ENCODE measurements at places on chromosomes 6 and 20.

- no peak for DNase-seq
Observed at GRCh38 chr6:165891320-165891719, 228.3 kb upstream of the PDE10A start.

GRCh38 chr20:55094353-55094861, 619.0 kb downstream of the DOK5 start:
- DNase-seq = no peak

GRCh38 chr6:157559201-157559756, 178.3 kb downstream of the ZDHHC14 start:
- no peak for DNase-seq

DNA sequence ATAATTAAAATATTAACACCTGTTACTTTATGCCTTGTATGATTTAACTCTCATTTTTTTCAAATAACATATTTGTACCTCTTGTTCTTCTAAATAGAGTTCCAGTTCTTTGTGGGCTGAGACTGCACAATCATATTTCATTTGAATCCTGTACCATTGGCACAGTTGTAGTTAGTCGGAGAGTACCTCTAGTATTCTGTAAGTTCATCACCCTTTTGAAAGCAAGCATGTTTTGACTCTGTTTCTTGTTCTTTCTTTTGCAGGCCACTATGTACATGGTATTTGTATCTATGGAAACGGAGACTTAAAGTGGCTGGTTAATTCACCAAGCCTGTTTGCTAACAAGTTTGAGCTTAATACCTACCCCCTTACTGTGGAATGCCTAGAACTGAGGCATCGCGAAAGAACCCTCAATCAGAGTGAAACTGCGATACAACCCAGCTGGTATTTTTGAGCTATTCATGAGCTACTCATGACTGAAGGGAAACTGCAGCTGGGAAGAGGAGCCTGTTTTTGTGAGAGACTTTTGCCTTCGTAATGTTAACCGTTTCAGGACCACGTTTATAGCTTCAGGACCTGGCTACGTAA, 68.2 kb downstream of the C6orf52 start:
- no peak for DNase-seq

DNA sequence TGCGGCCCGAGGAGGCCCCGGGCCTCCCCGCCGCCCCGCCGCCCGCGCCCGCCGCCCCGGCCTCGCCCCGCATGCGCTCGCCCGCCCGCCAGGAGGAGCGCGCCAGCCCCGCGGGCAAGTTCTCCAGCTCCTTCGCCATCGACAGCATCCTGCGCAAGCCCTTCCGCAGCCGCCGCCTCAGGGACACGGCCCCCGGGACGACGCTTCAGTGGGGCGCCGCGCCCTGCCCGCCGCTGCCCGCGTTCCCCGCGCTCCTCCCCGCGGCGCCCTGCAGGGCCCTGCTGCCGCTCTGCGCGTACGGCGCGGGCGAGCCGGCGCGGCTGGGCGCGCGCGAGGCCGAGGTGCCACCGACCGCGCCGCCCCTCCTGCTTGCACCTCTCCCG, 1.5 kb downstream of the FOXQ1 start:
- DNase-seq = no peak

- DNase-seq = no peak
Observed at GRCh38 chr6:107811591-107812218, 12.4 kb downstream of the SCML4 start.

DNA sequence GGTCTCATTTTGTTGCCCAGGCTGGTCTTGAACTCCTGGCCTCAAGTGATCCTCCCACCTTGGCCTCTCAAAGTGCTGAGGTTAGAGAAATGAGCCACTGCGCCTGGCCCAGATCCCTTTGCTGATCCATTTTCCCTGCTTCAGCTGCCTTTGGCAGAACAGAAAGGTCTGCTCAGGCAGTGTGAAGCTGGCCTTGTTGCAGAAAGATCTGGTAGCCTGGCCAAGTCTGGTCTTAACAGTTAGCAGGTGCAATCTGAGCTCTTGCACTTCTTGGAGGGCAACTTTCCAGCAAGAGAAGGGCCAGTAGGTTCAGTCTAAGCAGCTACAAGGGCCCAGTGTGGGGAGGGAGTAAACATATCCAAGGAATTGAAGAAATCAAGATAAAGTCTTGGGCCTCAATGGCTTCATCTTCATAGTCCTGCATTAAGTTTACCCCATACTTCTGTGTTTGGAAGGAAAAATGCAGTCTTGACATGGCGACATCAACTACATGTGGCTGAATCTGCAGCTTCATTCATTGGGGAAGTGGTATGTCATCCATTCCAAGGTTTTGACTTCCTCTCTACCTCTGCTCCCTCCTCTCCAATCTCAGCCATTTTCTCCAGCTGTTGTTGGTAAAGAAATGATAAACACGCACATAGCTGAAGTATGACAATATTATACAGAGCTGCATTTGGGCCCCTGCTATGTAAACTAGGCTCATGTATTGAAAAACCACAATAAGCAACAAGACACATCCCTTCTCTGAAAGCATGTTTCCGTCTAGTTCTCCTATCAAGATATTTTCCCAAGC, 39.0 kb upstream of the NEDD9 start:
- no peak for DNase-seq

GRCh38 chr6:7155871-7156579, 48.3 kb downstream of the RREB1 start:
- DNase-seq = no peak

- peak; percentile 29 for DNase-seq
Observed at GRCh38 chr6:40328386-40328985, 258.7 kb downstream of the LRFN2 start.

DNA sequence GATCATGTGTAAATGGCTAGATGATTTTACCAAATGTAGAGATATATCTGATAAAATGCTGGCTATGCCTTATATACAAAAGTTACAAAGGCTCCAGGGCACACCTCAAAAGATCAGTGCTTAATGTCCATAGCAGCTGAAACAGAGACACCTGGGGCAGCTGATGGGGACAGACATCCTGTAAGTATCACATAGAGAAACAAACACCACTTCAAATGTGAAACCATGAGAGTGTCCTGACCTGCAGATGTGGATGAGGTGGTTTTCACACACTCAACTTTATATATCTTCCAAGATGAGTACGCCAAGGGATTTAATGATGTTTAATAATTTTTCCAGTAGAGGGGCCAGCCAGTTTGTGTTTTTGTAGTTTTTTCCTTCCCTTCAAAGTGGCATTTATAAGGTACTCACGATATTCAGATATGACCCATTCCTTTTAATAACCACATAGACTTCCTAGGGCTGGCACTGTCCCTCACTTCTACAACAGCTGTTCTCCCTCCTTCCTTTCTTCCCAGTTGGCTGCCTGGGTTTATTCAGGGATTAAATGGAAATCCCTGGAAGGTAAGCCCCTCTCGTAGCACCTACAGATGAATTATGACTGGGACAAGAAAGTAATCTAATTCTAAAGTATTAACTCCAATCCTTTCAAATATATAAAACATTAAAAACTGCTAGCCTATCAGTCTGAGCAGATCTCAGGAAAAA, 50.3 kb upstream of the MCM9 start:
- no peak for DNase-seq

DNA sequence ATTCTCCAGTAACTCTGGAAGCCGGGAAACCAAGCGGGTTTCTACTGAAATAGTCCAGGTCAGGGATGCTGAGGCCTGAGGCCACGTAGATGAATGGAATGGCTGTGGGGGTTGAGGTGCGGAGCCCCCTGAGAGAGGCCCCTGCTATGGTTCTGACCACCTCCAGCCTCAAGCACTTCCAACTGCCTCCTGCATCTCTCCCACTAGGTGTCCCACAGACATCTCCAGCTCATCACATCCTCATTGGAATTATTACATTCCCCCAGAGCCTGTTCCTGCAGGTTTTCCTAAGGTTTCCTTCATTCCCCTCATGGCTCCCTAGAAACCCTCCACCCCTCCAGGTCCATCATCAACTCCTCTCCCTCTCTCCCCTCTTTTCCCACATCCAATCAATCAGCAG, 48.7 kb downstream of the UNC5CL start:
- no peak for DNase-seq

DNA sequence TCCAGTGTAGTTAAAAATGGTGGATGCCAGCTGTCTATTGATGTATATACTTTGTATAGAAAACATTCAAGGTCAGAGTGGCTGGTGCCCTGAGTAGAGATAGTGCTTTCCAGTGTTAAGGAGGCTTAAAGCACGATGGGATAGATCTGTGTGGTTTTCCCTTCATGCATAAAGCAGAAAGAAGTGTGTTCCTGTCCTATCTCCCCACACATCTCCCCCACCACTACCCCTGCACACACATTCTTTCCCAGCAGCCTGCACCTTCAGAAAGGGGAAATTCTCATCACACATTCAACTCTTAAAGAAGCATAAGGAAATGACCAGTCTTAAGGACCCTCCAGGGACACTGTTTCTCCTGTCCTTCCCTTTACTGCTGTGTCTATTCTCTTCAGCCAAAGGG, 221.7 kb upstream of the TAB2 start:
- peak; percentile 33 for DNase-seq

DNA sequence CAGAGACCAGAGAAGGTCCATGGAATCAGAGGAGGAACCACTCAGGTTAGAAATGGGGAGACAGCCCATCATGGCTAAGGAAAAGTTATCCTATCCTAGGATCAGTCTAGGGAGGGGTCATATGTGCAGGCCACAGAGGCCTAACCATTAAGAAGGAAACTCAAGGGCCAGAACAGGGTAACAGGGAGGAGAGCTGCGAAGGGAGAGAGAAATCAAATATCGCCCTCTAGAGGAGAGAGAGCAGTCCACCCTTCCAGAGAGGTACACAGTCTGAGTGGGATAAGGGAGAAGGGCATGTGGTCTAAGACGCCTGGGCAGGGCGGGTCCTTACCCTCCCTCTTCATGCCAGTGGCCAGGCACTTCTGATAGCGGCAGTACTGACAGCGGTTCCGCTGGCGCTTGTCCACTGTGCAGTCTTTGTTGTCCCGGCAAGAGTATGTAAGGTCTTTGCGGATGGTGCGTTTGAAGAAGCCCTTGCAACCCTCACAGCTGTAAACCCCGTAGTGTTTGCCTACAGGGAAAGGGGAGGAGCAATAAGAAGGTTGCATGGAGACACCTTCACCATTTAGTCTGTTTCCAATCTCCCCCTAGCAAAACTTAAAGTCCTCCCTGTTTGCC, 2.9 kb downstream of the RXRB start:
- DNase-seq = peak; percentile 29

DNA sequence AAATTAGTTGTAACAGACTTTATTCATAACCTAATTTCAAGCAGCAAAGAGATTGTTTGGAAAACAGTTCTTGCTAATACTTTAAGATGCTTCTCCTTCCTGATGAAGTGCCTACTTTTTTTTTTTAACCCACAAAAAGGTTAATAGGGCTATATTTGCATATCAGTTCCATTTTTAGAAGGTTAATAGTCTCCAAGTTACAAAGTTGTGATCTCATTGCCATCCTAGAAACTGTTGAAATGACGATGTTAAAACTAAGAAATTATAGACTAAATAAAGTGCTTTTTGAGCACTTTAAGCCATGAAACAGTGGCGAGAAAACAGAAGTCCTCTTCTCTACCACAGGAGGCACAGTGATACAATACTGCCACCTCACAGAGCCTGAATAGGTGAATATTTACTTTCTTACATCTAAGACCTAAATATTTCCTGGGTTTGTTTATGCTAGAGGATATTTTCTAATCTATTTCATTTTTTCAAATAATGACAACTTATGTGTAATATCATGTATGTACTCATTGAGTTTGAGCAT, 5.3 kb downstream of the RNF144B start:
- DNase-seq = no peak

- DNase-seq = no peak
Observed at GRCh38 chr6:118218156-118218555, 311.1 kb downstream of the SLC35F1 start.

GRCh38 chr6:150236544-150236943, 93.7 kb downstream of the PPP1R14C start:
- DNase-seq = no peak

GRCh38 chr6:7145885-7146828, 38.4 kb downstream of the RREB1 start:
- no peak for DNase-seq

GRCh38 chr6:44128020-44128917, 915 bp downstream of the TMEM63B start:
- DNase-seq = no peak

GRCh38 chr20:25341716-25342680, 48.6 kb downstream of the ABHD12 start:
- DNase-seq = no peak

- no peak for DNase-seq
Observed at GRCh38 chr6:55047451-55048044, 126.8 kb upstream of the HCRTR2 start.

DNA sequence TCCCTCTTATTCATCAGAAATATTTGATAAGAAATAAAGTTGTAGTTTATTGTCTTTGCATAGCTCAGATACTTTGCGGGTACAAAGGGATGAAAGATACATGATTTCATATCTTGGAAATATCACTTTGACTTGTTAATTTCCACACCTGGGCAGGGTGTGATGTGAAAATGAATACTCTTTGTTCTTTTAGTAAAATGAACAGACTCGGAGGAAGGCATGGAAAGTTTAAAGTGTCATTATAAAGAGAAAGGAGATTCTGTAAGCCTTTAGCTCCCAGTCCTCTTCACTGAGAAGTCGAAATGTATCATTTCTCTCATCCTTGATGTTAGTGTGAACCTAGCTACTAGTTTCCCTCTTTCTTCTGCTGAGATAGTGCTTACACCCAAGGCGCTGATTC, 36.7 kb upstream of the AKIRIN2 start:
- DNase-seq = no peak

DNA sequence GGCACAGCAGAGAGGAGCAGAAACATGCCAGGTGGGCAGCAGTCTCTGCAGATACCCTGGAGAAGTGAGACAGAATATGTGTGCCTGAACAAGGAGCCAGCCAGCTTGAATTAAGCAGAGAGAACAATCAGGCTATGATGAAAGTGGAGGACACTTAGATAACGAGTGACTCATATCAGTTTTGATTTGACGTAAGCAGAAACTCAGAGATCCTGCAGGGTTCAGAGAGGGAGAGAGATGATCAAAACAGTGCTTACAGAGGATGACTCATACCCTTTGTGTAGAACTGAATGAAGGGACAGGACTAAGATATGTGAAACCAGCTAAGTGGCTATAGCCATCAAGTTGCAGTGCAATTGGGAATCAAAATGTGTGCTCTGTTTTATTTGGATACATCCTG, 300.7 kb downstream of the TENT5A start:
- no peak for DNase-seq

GRCh38 chr6:112086744-112087135, 542 bp downstream of the TUBE1 start:
- no peak for DNase-seq
